ENCODE measurements at places on chromosomes 1 and 21. TPM values are rescaled to one million over a fixed set of nuclear protein-coding genes. Genes with fewer than 3 reads are reported as not detected.

The SPAG17 gene
- not detected for total RNA-seq

- DNase-seq, result no peak
Observed at GRCh38 chr21:36115138-36115730, 19.6 kb upstream of the CBR3 start.

- DNase-seq, result no peak
Observed at GRCh38 chr1:214518361-214518760, 33.0 kb downstream of the PTPN14 start.

The SLC30A2 gene
- total RNA-seq, result not detected

The RNU1-3 gene
- total RNA-seq, result 1,591 TPM

The CDC42BPA gene
- 2.8 TPM for total RNA-seq

The UBXN11 gene
- total RNA-seq, result 9.9 TPM

DNA sequence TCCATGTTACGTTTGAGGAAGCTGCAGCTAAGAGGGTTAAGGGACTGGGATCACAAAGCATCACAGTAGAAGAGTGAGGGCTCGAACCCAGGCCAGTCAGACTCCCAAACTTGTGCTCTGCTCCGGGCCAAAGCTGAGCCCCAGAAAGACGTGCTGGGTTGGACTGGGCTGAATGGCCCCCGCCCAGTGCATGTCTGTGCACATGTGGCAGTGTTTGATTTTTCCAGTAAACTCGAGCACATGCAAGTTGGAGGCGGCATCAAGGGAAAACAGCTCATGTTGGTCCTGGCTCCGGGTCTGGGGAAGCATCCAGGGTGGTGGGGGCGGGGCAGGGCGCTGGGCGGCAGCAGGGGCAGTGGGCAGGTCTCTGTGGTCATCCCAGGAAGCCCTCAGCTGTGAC is 39.8 kb upstream of the WNT4 start:
- no peak for DNase-seq

The PTPN7 gene
- total RNA-seq, result 312 TPM

DNA sequence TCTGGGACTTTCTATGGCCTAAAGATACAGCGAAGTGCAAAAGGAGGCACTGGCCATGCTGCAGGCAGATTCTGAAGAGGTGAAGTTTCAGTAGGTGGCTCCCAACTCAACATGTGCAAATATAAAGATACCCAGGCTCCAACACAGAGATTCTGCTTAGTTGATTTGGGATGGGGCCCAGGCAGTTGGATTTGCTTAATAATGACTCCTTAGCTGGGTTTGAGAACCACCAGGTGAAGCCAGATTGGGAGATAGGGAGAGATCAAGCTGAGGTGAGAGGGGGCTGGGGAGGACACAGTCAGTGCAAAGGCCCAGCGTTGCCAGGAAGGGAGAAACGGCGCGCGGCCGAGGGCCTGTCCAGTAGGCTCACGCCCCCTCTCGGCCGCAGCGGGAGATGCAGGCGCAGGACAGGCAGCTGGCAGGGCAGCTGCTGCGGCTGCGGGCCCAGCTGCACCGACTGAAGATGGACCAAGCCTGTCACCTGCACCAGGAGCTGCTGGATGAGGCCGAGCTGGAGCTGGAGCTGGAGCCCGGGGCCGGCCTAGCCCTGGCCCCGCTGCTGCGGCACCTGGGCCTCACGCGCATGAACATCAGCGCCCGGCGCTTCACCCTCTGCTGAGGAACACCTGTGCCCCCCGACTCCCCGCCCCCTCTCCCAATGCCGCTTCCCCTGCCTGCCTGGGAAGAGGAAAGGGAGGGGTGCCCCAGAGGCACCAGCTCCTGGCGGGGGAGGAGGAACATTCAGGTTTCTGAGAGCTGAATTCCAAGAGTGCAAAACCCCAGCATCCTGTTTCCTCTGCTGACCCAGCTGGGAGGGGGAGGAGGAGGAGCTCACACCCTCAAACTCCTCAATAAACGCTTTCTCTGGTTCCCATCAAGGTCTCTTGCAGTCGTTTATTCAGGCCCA is 1.2 kb downstream of the FAM167B start:
- DNase-seq, result peak; percentile 91

The SLC26A9 gene
- not detected for total RNA-seq

The LENEP gene
- total RNA-seq, result 0.48 TPM

The P3R3URF gene
- total RNA-seq, result not detected

The SERPINC1 gene
- total RNA-seq, result 0.36 TPM

The ACBD6 gene
- 32.0 TPM for total RNA-seq

GRCh38 chr1:222266223-222267196 is 281.4 kb downstream of the HHIPL2 start:
- no peak for DNase-seq

The ZNF648 gene
- not detected for total RNA-seq

DNA sequence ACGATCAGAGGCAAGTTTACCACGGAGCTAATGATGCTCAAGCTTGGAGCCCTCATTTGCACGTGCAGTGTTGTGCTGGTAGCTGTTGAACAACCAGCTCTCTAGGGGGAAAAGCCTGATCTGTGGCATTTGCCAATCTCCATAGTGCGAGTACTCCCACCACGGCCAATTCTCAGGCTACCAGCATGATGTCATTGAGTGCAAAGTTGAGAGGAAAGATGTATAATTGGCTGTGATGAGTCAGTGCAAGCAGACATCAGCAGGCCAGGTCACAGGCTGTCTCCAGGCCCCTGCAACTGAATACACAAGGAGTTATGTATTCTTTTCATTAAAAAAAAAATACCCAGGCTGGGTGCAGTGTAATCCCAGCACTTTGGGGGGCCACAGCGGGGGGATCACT is 233.1 kb upstream of the VAMP3 start:
- DNase-seq, result no peak

DNA sequence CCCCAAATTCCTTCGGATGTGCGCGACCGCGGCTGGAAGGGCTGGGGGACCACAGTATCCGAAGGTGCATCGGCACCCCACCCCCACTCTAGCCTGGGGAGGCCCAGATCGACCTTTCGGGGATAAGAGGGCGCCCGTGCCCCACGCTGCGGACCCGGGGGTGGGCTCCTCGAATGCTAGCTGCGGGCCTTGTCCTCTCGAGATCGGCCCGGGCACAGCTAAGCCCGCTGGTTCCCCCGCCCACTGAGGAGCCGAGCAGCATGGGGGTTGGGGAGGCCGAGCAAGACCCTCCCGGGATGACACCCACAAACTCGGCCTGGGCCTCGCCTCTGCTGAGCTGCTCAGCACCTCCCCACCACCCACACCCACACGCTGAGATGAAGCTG is 653 bp upstream of the IFFO2 start:
- no peak for DNase-seq

DNA sequence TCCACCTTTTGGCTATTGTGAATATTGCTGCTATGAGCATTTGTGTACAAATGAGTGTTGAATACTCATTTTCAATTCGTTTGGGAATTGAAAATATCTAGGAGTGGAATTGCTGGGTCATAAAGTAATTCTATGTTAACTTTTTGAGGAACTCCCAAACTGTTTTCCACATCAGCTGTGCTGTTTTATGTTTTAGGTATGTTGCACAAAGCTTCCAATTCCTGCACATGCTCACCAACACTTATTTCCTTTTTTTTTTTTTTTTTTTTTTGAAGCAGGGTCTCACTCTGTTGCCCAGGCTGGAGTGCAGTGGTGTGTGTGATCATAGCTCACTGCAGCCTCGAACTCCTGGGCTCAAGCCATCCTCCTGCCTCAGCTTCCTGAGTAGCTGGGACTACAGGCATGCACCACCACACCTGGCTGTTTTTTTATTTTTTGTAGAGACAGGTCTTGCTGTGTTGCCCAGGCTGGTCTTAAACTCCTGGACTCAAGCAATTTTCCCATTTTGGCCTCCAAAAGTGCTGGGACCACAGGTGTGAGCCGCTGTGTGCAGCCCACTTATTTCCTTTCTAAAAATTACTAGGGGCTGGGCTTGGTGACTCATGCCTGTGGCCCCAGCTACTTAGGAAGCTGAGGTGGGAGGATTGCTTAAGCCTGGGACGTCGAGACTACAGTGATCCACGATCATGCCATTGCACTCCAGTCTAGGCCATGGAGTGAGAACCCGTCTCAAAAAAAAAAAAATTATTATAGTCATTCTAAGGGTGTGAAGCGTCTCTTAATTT is 33.4 kb downstream of the TMCC2 start:
- DNase-seq, result no peak

DNA sequence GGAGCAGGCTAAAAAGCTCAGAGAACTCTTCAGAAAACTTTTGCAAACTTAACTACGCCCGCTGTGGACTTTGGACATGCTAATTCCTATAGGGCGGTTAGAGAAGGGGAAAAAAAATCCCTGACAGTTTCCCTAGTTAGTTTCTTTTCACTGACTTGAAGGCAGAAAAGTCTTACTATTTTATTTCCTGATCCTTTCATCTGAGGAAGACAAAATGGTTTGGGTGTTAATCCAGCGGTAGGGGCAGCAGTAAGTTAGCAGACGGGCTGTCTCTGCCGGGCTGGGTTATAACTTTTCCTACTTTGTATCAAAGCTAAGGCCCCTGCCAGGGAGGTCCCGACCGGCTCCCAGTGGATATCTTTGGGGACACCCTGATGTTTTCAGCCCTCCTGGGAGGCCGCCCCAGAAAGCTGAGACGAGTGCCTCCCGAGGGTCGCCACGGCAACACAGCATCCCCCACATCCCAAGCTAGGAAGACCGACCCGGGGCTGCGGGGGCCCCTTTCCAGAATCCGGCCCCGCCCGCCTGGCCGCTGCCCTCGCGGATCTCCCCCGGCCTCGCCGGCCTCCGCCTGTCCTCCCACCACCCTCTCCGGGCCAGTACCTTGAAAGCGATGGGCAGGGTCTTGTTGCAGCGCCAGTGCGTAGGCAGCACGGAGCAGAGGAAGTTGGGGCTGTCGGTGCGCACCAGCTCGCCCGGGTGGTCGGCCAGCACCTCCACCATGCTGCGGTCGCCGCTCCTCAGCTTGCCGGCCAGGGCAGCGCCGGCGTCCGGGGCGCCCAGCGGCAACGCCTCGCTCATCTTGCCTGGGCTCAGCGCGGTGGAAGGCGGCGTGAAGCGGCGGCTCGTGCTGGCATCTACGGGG is 162.6 kb downstream of the RUNX1 start:
- peak; percentile 73 for DNase-seq

- no peak for DNase-seq
Observed at GRCh38 chr1:89552471-89553081, 27.9 kb downstream of the LRRC8B start.

DNA sequence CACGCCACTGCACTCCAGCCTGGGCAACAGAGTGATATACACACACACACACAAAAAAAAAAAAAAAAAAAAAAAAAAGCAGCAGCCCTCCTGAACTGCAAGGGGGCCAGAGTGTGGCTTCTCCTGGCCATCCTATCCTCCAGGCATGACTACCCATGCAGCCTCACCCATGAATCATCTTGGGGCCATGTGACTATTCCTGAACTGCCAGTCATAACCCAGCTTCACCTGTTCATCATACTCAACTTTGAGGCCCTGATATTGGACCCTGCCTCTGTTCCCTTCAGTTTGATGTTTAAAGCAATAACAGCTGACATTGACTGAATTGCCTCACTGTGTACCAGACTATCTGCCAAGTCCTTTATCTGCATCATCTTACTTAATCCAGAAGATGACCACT is 2.8 kb upstream of the HPCAL4 start:
- DNase-seq, result no peak

The AIM2 gene
- 1.8 TPM for total RNA-seq

- no peak for DNase-seq
Observed at GRCh38 chr1:51242546-51242945, 6.5 kb downstream of the RNF11 start.

DNA sequence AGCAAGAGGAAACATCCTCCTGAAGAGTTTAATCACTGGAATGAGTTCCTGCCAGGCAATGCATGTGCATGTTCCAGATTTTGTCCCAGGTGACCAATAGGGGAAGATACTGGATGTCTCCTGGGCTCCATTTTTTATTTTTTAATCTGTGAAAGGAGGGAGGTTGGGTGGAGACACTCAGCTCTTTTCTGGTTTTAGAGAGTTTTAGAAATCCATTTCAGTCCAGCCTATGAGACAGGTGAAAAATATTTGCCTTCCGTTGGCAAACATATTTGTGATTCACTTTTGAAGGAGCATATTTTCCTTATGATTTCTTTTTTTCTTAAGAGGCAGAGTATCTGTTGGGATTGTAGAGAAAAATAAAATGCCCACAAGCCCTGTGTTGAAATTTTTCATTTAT is 70.7 kb downstream of the ABCA4 start:
- no peak for DNase-seq

GRCh38 chr1:15885701-15886610 is 38.4 kb downstream of the SPEN start:
- peak; percentile 63 for DNase-seq

The TDRD5 gene
- not detected for total RNA-seq

- no peak for DNase-seq
Observed at GRCh38 chr21:30306884-30307283, 13.2 kb downstream of the KRTAP26-1 start.

DNA sequence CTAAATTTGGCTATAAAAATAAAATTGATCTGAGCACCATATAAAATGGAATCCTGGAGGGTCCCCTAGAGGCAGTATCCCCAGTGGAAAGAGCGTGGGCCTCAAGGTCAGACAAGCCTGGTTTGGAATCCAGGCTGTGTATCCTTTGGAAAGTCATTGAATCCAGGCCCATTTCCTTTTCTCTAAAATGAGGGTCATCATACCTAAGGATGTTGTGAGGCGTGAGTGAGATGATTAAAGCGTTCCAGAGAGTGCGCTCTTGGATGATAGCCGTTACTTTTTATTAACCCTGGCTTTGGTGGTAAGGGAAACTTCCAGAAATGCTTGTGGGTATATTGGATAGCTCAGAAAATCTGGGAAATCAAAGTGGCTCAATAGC is 683 bp upstream of the ZNF436 start:
- DNase-seq, result no peak

DNA sequence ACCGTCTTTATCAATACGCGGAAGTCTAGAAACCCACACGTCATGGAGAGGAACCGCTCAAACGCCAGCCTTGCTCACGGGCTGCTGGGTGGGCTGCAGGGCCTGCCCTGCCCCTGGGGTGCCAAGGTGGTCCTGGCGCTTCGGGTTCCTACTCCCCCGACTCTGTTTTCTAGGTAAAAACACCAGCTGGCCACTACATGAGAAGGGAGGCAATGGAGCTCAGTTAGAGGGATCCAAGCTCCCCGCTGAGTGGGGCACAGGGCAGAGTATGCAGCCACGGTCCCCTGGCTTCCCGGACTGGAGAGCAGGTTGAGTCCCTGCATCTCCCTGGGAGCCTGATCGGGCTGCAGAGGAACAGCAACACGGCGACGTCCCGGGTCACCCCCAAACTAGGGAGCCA is 41.2 kb upstream of the RIPK4 start:
- no peak for DNase-seq

The SSBP3 gene
- 59.0 TPM for total RNA-seq

GRCh38 chr21:36917471-36918158 is 48.9 kb downstream of the HLCS start:
- no peak for DNase-seq

GRCh38 chr1:209628618-209629299 is 23.5 kb downstream of the LAMB3 start:
- no peak for DNase-seq

The SEC16B gene
- not detected for total RNA-seq

- DNase-seq, result no peak
Observed at GRCh38 chr1:243323491-243323890, 67.7 kb downstream of the SDCCAG8 start.

GRCh38 chr1:223343692-223344091 is 20.3 kb downstream of the SUSD4 start:
- DNase-seq, result no peak

All from natural killer cell treated with Interleukin-12 subunit alpha and Interleukin-12 subunit beta and Interleukin-15 and Interleukin-18, amount 100 ng/mL, for 72 hours (primary cell).